ENCODE measurements at places on chromosomes 4 and X.

DNA sequence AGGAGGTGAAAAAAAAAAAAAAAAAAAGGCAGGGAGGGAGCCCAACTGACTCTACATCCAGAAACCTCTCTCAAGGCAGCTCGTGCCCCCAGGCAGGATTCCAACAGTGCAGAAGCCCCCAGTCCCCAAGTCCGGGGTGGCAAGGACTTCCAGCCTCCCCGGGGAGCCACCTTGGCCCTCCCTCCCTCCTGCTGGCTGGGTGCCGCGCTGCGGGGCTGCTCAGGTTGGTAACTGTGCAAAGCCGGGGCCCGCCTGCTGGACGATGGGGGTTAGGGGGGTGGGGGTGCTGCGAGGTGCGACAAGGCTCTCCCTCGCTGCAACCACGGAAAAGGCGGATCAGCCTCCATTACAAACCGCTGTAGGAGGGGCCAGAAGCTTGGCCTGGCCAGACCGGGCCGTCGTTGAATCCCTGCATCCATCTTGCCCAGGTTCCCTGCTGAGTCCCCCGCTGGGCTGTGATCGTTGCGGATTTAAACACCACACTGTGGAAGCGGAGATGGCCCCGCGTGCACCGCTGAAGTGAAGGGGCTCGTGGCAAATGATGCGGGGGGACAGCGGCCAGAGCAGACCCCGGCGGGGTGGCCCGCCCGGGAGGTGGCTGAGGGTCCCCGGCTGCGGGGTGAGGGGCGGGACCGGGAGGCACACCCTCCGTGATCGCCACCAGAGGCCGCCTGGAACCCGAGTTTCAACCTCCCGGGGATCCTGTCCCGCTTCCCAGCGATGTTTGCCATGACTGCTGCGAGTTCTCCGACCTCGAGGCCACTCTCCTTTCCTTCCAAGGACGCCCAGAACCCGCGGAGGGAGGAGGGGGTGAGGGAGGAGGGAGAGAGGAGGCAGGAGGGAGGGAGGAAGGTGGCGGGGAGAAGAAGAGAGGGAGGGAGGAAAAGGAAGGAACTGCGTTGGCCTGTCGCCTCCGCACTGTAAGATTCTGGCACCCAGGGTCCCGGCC, 58.0 kb upstream of the DDX3X start:
- DNase-seq: no peak

- no peak for DNase-seq
Observed at GRCh38 chrX:109345856-109346255, 136.0 kb downstream of the GUCY2F start.

- DNase-seq: no peak
Observed at GRCh38 chr4:139851133-139851532, 185.5 kb downstream of the MGST2 start.

DNA sequence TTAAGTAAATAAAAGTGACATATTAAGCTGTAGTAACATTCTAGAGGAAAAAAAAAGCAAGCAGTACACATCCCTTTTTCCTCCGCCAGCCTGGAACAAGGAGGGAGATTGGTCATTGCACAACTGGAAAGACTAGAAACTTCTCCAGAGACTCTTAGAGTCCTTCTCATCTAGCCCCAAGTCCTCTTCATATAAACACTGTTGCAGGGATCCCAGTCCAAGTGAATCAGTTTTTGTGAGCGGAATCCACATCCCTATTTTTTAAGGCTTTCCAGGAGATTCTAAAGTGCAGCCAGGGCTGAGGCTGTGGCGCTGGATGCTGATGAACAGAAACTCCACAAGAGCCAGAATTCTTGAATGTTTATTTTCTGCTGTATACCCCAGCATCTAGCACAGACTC, 23.8 kb downstream of the REELD1 start:
- DNase-seq: no peak

DNA sequence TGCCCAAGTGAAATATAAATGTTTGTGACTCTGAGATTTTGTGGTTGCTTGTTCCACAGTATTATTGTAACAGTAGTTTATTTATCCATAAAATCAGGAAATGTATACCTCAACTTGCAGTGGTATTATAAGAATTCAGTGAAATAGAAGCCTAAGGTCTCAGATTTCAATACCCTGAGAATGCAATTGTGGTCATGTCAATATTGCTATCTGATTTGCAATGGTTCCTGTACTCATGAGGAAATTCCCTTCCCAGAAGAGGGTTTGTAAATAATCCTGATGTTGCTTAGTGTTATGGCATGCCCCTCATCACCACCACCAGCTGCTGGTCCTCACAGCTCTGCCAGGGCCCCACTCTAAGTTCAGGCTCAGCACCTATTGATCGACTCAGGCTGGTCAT, 67.8 kb downstream of the SLC34A2 start:
- DNase-seq: no peak

- DNase-seq: peak; percentile 68
Observed at GRCh38 chr4:185597532-185598188, 62.4 kb upstream of the PDLIM3 start.

GRCh38 chr4:16169490-16169889, 56.8 kb downstream of the TAPT1 start:
- no peak for DNase-seq

DNA sequence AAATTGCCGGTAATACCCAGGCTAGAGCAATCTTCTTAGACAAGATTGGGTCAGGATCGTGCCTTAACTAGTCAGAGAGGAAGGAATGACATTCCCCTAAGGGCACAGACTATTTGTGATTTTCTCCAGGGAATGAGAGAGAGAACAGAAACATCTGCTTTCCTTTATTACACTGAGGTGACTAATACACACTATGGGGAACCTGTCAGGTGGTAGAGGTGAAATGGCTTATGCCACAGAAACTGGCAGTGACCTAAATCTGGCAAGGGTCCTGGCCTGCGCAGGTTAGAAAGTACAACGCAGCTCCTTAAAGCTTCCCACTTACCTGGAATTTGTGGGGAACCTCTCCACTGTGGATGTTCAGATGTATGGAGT, 16.6 kb upstream of the HPGD start:
- no peak for DNase-seq

GRCh38 chrX:118536204-118536603, 40.6 kb downstream of the DOCK11 start:
- DNase-seq: no peak

DNA sequence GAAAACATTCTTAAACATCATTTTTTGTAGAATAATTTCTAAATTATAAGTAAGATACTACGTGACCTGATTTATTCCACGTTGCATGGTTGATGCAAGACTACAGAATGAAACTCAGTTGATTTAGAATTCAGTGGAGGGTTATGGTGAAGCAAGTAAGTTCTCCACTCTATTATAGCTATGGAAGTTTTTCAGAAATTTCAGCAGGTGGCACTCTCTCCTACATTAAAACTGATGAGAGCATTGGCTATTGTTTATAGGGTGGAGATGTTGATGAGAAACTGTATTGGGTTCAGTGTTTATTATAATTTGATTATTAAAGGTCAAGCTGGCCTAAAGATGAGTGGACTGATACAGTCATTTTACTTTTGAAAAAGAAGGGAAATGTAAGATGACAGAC, 88.0 kb downstream of the FNIP2 start:
- no peak for DNase-seq

DNA sequence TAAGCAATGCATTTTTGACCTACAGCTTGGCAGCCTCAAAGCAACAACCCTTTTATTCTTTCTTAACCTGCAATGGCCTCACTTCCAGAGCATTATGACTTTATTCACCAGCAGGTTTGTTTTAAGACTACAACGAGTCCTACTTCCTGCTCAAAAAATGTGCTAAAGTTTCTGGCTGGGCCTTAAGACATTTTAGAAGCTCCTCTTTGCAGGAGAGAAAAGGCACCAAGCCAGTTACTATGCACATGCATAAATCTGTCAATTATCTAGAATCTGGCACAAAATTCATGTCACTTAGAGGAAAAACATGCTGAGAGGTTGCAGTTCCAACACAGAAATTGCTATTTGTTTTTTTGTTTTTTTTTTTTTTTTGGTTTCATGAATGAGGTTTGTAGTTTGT, 223.0 kb upstream of the EPHA5 start:
- DNase-seq: peak; percentile 19

DNA sequence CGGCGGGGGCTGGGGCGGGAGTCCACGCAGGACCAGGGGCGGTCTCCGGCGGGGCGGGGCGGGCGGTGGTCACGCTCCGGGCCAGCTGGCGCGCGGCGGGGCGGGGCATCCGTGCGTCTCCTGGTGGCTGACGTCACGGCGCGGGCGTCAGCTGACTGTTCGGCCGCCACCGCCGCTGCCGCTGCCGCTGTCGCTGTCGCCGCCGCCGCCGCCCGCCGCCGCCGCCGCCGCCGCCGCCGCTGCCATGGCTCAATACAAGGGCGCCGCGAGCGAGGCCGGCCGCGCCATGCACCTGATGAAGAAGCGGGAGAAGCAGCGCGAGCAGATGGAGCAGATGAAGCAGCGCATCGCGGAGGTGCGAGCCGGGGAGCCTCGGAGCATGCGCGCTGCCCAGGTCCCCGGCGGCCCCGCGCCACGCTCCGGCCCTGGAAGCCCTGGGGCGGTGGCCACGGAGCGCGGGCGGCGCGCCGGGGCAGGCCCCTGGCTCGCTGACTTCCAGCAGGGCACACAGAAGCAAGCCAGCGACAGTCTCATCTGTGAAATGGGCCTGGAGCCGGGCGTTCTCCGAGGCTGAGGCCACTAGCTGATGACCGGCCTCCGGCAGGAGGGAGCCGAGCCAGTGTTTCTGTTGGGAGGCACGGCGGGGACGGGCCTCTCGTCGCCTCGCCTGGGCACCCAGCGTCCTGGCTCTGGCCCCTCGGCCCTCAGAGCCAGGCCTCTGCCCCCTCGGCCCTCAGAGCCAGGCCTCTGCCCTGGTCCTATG, at the start of gene FAM50A:
Gene FAM50A, plus strand, starts transcription at position 150 of the 763 bp plus-strand sequence. Its CDS starts 95 bp downstream, at position 245.
- DNase-seq: no peak

- DNase-seq: no peak
Observed at GRCh38 chr4:86247906-86248305, 111.9 kb downstream of the MAPK10 start.

- no peak for DNase-seq
Observed at GRCh38 chrX:71098302-71098701, 2.7 kb downstream of the FOXO4 start.

GRCh38 chrX:20378233-20378920, 111.7 kb upstream of the RPS6KA3 start:
- DNase-seq: no peak

DNA sequence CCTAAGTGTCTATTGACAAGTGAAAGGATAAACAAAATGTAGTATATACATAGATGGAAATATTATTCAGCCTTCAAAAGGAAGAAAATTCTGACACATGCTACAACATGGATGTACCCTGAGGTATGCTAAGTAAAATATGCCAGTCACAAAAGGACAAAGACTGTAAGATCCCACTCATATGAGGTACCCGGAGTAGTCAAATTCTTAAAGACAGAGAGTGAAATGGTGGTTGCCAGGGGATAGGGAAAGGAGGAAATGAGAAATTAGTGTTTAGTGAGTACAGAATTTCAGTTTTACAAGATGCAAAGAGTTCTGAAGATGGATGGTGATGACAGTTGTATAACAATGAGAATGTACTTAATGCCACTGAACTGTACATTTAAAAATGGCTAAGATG, 102.3 kb upstream of the NAP1L5 start:
- no peak for DNase-seq

DNA sequence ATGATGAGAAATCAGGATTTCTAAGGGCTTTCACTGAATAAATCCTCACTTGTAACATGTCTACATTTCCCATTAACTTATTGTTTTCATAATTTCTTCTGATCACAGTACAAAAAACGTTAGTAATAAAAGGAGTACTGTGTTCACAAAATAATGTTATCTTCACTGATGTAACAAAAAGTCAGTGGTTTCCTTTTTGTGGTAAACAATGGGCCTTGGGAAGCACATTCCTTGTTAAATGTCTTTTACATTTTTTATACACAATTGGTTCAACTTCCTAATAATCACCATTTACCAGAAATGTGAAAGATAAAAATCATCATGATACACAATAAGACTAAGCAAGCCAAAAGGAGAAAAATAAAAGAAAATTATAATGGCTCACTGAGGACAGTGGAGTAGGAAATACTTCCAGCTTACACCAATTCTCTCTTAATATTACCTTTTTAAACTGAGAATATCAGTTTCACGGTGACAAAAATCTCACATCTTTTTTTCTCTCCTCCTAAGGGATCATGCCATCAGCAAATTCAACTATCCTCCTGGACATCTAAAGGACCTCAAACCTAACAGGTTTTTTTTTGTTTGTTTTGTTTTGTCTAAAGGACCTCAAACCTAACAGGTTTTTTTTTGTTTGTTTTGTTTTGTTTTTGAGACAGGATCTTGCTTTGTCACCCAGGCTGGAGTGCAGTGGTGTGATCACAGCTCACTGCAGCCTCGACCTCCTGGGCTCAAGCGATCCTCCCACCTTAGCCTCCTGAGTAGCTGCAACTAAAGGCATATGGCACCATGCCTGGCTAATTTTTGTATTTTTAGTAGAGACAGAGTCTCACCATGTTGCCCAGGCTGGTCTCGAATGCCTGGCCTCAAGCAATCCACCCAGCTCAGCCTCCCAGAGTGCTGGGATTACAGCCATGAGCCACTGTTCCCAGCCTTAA, 57.3 kb downstream of the FRYL start:
- no peak for DNase-seq

DNA sequence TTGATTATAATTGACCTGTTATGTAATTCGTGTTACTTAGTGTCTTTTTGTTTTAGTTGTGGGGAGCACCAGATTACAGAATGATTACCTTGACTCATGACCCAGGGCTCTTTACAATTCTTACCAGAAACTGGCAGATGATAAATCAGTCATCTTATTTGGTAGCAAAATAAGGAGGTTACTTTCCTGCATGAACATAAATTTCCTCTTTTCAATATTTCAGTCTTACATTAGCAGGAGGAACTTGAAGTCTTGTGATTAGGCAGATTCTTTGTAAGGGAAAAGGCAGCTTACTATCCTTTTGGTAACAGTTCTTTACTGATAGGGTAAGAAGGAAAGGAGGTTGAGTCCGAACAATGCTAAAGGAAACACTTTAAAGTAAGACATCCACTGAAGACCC, 26.0 kb upstream of the SLC25A5 start:
- DNase-seq: no peak

GRCh38 chr4:55884851-55885219, 31.4 kb downstream of the EXOC1 start:
- DNase-seq: no peak

DNA sequence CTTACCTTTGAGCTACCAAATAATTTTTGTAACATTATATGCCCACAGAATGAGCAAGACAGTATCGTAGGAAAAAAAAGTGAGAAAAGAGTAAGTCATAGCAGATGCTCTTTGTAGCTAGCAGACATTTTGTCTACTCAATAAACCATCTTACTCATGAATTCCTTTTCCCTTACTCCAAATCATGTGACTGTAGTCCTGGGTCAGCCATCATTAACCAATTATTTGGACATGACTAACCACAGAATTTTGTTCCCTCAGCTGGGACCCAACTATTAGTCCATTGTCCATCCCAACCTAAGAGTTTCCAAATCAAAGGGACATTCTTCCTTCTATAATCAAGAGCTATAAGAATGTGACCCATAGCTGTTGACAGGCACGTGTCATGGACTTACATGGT, 11.4 kb downstream of the UBE2D3 start:
- DNase-seq: no peak
